Hematopoietic multipotent progenitor cell treated with erythropoietin and hydrocortisone succinate and interleukin-3 and kit ligand, for 17 days (in vitro differentiated cells): ENCODE measurements at places on chromosomes 1 and 21.

DNA sequence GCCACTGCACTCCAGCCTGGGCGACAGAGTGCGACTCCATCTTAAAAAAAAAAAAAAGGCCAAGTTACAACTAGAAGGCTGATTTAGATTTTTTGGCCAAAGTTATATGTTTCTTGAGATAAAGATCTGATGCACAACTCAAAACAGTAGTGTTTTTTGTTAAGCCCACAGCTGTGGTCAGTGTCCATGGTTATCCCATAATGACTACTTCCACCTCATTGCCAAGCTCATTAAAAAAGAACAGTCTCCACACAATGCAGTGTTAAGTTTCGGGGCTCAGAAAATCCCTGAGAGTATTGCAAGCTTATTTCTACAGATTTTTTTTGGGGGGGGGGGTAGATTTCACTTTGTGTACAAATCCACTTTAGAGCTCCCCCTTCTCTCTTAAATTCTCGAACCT is 120.5 kb downstream of the RUNX1 start:
- no peak for DNase-seq

- DNase-seq, result no peak
Observed at GRCh38 chr21:36527317-36527716, 47.4 kb upstream of the CLDN14 start.

DNA sequence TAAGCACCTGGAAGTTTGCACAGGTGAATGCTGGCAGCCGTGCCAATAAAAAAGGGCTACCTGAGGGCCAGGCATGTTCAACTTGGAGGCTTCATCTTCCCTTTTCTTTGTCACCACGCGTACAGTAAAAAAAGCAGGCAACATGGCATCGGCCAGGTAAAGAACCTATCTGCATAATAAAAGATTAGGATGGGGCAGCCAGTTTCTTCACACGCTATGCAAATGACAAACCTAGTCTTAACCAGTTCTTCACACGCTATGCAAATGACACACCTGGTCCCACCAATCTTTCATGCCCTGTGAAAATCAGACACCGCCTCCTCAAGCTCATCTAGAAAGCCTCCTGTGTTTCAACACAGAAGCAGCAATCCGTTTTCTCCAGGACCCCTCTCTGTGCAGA is 413.4 kb downstream of the HLX start:
- no peak for DNase-seq

- no peak for DNase-seq
Observed at GRCh38 chr1:230570724-230571360, 71.4 kb upstream of the COG2 start.

DNA sequence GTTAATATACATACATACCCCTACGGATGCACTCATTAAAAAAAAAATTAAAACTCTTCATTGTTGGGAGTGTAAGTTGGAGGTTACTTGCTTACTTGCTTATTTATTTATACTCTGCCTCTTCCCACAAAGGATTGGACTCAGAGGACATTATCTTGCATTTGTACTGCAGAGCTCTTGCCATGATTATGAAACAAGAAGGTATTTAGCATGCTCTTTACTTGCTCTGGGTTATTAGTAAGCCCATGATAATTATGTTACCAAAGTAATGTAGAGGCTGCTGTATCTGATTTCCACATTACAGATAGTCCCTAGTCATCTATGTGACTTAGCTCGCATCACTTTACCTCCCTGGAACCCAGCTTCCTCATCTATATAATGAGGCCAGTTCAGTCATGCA is 355.1 kb upstream of the PTBP2 start:
- DNase-seq, result no peak

DNA sequence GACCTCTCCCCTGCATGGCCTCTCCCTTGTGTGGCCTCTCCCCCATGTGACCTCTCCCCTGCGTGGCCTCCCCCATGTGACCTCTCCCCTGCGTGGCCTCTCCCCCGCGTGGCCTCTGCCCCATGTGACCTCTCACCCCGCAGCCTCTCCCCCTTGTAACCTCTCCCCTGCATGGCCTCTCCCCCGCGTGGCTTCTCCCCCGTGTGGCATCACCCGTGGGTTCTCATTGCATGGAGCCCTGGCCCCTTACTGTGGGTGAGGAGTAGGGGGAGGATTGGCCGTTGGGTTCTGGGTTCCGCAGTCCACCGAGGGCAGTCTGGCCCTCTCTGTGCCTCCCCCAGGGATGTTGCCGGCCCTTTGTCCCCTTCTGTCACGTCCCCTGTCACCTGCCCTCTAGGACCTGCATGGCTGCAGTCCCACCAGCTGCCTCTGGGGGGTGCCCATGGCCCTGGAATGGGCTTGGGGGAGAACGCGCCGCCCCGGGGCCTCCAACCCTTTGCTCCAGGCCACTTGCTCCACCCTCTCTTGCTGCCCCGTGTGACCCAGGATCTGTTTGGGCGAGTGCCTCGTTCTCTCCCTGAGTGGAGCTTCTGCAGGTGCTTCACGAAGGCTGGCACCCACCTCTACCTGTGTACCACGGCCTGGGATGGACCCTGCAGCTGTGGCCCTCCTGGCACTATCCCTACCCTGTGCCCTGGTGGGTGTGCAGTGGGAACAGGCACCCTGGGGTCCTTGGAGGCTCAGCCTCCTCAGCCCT is 21.3 kb downstream of the RRP1 start:
- DNase-seq, result peak; percentile 86

- DNase-seq, result no peak
Observed at GRCh38 chr1:64245495-64245894, 42.1 kb downstream of the UBE2U start.

DNA sequence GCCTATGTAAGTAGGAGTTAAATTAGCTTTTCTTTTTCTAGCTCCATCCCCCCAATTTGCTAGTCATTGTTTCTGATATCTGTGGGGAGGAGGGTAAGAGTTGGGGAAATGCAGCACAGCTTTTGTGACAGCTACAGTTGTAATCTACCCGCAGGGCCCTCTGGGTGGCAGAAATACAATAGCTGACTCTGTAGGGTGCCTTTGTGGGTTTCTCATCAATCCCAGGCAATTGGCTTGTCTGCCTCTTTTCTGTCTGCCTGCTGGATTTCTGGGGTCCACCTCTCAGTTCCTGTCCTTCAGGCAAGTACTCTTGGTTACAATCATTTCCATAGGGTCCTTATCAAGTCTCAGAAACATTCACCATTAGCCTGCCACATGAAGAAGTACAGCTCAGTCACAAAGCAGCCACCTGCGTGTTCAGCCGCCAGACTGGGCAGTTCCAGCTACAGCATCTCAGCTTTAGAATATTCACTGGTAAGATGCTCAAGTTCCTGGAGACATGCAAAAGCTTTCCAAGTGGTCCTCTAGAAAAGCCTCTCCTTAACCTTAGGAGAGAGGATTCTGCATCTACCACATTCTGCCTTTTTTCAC is 19.2 kb upstream of the SLC44A5 start:
- no peak for DNase-seq

GRCh38 chr1:56484695-56485094 is 94.7 kb downstream of the PLPP3 start:
- DNase-seq, result no peak

GRCh38 chr1:29551123-29551936 is 315.0 kb downstream of the PTPRU start:
- DNase-seq, result no peak

DNA sequence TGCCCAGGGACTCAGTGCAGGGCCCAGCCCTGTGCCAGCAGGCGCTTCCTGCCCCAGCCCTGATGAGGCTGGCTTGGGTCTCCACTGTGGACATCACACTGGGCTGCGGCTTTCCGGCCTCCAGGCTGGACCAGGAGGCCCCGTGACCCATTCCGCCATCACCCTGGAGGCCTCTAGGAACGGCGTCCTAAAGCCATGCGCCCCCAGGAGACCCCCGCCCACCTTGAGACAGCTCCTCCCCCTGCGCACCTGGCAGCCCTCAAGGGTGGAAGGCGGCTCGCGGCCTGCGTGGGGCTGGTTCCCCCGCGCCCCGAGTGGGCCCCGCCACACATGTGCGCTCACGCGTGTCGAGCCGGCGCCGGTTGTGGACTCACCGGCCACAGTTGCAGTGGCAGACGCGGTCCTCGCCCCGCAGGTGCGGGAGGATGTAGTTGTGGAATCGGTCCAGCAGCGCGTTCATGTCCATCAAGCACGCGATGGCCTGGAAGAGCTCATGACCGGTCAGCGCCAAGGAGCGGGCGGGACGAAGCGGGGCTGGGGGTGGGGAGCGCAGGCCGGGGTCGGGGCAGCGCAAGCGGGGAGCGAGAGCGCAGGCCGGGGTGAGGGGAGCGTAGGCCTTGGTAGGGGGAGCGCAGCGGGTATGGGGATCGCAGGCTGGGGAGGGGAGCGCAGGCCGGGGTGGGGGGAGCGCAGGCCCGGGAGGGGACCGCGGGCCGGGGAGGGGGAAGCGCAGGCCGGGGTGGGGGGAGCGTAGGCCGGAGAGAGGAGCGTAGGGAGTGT is 924 bp downstream of the TMEM240 start:
- no peak for DNase-seq

- DNase-seq, result no peak
Observed at GRCh38 chr1:160519642-160520435, 3.2 kb downstream of the SLAMF6 start.

GRCh38 chr1:42358791-42359190 is 21.8 kb upstream of the RIMKLA start:
- DNase-seq, result no peak

DNA sequence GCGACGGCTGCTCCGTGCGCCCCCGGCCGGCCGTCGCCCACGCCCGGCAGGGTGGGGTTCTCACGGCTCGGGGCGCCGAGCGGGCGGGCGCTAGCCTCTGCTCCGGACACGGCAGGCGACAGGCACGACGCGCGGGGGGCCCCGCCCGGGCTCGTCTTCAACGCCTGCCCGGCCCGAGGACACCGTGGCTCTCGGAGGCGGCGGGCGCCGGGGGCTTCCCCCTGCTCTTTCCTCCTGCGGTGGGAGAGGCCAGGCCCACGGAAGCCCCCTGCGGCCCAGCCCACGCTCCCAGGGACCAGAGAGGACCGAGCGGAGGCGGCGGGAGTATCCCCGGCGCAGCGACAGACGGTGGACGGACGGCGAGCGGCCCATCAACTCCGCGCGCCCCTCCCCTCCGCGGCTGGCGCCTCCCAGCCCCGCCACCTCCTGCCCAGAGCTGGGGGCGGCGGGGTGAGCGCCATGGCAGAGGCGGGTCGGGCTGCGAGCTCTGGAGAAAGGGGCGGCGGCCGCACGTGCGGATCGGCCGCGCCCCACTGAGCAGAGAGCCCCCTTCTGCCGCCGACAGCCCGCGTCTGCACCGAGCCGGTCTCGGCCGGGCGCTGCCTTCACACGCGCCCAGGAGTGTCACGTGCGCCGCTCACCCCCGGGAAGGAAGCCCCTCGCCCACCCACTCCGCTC is at the start of the genes SHE and TDRD10:
Gene SHE, minus strand, starts transcription at position 347 of the 678 bp plus-strand sequence. CDS start 386 bp downstream, outside the sequence.
Gene TDRD10, plus strand, starts transcription at position 154 of the 678 bp plus-strand sequence. CDS start 4,685 bp downstream, outside the sequence.
- DNase-seq, result no peak

DNA sequence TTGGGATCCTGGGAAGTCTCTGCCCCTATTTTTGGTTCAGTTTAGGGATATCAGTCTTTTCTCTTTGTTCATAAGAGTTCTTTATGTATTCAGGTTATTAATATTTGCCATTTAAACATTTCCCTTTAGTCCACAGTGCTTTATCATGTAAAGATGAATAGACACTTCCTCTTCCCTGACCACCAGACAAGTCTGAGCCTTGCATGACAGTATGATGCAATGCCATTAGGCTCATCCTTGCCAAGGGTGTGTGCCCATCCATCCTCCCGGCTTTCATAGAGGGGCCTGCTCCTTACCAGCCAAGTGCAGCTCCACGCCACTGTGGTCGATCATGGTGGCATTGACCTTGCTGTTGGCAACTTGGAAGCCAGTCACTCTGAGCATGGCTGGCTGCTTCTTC is 52.1 kb downstream of the ZSCAN20 start:
- no peak for DNase-seq

DNA sequence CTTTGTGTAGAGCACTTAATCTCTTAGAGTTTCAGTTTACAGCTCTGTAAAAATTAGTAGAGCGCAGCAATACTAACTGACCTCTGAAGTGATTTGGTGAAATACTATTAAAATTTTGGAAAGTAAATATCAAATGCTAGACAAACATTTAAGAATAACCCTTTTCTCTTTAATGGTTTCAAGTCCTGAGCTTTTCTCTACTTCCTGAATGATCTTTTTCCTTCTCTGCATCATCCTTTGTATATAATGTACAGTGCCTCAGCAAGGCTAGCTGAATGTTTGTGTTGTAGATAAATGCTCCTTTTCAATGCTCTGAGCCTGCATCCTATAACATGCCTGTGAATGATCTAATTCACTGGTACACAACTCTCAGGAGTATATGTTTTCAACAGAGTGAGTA is 272.9 kb downstream of the ADGRL2 start:
- no peak for DNase-seq

- DNase-seq, result no peak
Observed at GRCh38 chr1:48939042-48939441, 162.4 kb upstream of the BEND5 start.

- DNase-seq, result no peak
Observed at GRCh38 chr1:159040206-159040605, 30.5 kb downstream of the IFI16 start.

DNA sequence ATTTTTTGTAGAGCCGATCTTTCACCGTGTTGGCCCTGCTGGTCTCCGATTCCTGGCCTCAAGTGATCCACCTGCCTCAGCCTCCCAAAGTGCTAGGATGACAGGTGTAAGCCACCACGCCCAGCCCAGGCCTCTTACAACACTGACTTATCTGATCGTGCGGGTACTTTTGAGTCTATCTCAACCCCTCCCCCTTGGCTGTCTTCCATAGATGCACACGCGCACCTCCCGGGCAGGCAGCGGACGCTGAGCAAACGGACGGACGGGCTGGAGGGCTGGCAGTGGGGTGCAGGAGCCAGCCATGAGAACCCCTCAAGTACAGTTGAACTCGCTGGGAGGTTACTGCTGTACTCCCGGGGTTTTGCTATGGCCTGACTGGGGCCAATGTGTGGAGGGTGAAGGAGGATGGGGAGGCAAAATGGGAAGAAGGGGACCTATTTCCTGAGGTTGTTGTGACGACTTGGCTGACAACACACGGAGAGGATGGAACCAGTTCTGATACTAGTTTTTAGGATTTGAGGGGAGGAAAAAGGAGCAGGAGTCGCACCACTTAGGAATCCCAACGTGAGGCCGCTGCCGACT is 959 bp downstream of the CD58 start:
- peak; percentile 88 for DNase-seq

DNA sequence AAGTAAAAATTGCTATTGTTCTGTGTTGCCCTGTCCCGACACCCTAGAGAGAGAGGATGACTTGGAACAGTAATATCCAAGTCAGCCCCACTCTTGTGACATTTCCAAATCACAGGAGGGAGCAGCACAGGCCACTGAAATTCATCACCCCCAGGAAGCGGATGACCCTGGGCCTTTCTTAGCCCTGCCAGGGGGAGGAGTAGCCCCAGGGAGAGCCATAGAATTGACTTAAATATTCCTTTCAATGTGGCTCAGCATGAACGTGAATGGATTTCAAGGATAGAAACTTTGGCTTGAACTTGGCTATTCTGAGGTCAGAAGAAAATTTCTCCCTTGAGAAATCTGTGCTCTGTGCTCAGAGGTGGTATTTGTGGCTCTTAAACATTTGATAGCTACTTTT is 80.6 kb downstream of the CENPF start:
- no peak for DNase-seq

DNA sequence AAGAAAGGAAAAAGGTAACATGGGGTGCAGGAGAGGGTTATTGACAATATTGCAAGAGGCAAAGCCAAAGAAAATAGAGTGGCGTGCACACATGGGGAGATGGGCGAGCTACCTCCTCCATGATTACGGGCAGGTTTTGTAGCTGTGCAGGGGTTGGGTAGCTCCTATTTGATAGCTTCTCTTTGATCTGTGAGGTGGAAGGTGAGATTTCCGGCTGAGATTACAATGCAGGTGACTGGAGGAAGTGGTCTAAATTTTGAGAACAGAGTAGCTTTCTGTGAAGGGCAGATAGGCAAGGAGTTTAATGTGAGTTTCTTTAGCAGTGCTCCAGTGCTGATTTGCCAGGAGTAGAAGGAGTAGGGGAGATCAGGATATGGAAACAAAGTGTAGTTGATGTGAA is 263.4 kb downstream of the PLA2G4A start:
- DNase-seq, result no peak
